ENCODE measurements at places on chromosomes 3 and 15.

DNA sequence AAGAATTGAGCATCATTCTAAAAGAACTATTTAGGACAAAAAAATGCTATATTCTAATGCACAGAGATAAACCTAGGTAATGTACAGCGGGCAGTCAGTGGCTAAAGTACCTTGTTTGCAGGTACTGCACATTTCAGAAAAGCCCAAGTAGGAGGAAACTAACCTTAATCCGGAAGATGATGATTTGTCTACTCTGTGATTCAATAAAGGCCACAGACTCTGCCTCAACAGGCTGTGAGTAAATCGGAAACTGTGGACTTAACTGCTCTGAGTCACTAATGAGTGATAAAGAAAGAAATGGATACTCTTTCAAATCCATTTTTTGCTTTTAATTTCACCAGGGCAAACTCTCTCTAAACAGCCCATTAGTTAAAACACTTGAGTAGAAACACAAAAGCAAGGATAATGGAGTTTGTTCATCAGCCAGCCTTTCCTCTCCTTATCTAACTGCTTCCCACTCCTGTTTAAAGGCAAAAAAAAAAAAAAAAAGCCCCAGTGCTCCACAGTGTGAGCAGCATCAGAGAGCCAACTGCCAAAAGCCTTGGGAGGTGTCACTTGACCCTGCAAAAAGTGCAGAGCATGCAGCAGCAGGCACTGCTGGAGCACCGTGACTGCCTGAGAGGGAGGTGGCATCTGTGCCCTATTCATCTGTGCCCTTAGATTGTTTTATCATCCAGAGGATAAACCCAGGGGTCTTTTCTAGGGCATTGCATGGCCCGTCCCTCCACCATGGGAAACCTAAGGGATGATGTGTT is 187.7 kb downstream of the SATB1 start:
- no peak for DNase-seq

DNA sequence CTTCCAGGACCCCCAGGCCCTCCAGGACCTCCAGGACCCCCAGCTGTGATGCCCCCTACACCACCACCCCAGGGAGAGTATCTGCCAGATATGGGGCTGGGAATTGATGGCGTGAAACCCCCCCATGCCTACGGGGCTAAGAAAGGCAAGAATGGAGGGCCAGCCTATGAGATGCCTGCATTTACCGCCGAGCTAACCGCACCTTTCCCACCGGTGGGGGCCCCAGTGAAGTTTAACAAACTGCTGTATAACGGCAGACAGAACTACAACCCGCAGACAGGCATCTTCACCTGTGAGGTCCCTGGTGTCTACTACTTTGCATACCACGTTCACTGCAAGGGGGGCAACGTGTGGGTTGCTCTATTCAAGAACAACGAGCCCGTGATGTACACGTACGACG is 22.1 kb upstream of the CMSS1 start:
- DNase-seq = no peak

GRCh38 chr3:134279466-134279865 is 28.8 kb upstream of the RYK start:
- no peak for DNase-seq

- no peak for DNase-seq
Measured at GRCh38 chr3:190773948-190774347, 88.5 kb downstream of the GMNC start.

GRCh38 chr3:14623569-14624051 is 28.0 kb upstream of the CCDC174 start:
- DNase-seq = no peak

- no peak for DNase-seq
Measured at GRCh38 chr15:24877174-24877573, 77.6 kb upstream of the SNRPN start.

- DNase-seq = no peak
Measured at GRCh38 chr15:95146481-95146880, 915.1 kb downstream of the MCTP2 start.

DNA sequence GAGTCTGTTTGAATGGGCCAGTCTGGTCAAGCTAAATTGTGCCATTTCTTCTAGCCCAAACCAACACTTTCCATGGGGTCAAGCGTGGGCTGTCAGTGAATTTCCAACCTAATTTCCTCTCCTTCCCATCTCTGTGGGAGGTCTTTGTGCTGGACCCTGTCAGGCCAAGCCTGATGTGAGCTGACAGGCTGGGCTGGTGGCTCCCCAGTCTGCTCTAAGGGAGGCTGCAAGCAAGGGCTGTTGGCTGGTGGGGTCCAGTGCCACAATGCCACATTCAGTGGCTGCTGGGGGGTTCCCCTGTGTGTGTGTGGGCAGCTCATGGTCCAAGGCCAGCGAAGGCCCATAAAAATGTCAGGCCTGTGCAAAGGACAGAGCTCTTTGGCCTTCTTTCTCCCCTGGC is 216.1 kb downstream of the OPA1 start:
- DNase-seq = no peak

DNA sequence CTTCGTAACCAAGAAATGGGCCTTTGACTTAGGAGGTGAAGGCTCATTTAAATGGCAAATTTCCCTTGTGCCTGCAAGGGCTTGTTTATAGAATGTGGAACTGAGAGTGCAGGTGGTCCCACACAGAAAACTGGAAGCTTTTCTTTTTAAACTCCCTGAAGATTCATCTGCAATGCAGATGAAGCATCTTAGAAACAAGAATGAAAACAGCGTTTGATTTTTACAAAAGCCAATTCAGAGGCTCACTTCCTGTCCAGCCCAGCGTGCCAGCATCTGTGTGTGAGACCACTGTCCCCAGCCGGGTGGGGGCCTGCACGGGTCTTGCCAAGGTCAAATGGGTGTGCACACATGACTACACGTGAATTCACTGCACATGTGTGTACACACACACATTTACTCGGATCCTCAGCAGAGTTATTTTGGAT is 94.7 kb downstream of the LINGO1 start:
- DNase-seq = peak; percentile 3

- no peak for DNase-seq
Measured at GRCh38 chr3:98962189-98962930, 60.9 kb upstream of the DCBLD2 start.

- peak; percentile 69 for DNase-seq
Measured at GRCh38 chr3:155870945-155871745, 695 bp downstream of the GMPS start.

DNA sequence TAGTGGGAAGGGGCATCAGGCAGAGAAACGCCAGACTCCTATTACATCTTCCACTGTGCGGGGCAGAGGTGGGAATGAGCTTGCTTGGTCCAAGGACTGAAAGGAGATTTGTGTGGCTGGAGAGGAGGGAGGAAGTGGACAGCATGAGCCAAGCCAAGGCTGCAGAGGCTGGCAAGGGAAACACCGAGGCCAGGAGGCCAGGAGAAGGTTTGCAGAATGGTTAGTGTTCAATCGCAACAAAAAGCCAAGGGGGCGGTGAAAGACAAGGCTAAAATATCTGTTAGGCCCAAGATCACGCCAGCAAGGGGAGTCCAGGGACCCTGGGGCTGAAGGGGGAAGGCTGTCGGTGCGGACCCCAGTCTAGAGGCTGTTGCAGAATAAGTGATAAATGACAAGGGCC is 75.8 kb downstream of the CPN2 start:
- DNase-seq = no peak

DNA sequence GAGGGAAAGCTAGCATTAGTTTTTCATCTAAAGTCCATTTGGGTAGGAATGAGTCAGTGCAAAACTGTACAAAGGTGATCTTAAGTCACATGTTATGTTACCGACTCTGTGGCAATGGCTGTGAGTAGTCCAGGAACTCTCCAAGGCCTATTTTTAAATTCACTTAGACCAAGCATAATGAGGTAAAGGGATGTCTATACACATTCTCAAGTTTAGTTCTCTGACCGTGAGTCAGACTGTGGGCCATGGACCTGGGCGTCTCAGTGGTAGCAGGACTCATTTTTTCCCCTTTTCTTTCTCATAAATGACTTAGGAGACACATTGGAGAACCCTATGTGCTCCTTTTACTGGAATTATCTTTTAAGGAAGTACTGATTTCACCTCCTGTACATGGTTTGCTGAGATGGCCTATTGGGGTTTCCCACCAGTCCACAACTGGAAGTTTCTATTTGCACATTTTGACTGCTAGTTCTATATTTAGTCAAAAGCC is 488.7 kb upstream of the TPRG1 start:
- DNase-seq = no peak
